Stomach (tissue), 19 donors: ENCODE measurements at places on chromosomes 2 and 18. TPM values are rescaled to one million over a fixed set of nuclear protein-coding genes. Genes with fewer than 3 reads are reported as not detected.

Gene UCN
- total RNA-seq = not detected

Gene C2orf80
- not detected for total RNA-seq

Gene GEN1
- total RNA-seq = 3.6 TPM

Gene CBLN2
- total RNA-seq = not detected

Gene ACMSD
- not detected for total RNA-seq

Gene RPRM
- total RNA-seq = 5.0 TPM

Gene CDH19
- 25.4 TPM for total RNA-seq

Gene EFHD1
- 7.0 TPM for total RNA-seq

Gene SULT1C2
- 176 TPM for total RNA-seq

Gene LPIN1
- total RNA-seq = 152 TPM

Gene LRATD1
- 11.2 TPM for total RNA-seq

Gene GCG
- total RNA-seq = not detected

Gene SAP130
- total RNA-seq = 15.4 TPM
